GM04504 (cell line): ENCODE measurements at places on chromosomes 7 and 10.

- no peak for DNase-seq
Observed at GRCh38 chr7:23004247-23004520, 9.7 kb downstream of the HYCC1 start.

DNA sequence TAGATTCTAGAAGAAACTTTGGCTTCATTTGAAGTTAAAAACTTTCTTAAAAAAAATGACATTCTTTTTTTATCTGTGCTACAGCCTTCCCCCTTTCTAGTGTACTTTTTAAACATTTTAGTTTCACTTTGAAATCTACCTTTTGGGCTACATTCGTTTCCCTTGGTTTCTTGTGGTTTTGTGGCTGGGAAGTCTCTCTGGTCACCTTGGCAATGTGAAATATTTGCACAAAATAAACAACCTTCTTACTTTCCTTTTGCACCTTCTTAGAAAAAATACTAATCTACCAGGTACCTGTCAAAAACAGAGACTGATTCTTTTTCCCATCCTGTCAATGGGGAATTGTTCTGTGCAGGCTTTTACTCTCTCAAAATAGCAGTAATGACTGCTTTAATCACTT lies 350.2 kb downstream of the GATA3 start:
- DNase-seq = no peak

- DNase-seq = no peak
Observed at GRCh38 chr10:46226900-46227558, 59.8 kb upstream of the ANTXRL start.

GRCh38 chr10:121926671-121927317 lies 1.0 kb downstream of the ATE1 start:
- DNase-seq = no peak

DNA sequence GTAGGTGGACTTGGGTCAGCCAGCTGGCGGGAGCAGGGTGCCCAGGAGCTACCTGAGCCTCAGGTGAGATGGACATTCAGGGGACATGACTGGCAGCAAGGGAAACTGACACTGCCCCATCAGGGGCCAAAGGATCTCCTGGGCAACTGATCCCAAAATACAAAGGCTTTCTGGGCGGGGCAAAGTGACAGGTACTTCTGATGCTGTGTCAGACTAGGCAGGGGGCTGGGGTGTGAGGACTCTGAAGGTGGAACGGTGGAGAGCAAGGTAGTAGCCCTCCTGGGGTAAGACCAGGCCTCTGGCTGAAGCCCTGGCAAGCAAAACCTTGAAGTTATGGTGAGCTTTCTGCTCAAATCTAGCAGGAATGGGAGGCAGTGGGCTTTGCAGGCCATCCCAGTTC lies 4.4 kb downstream of the OPN4 start:
- no peak for DNase-seq

DNA sequence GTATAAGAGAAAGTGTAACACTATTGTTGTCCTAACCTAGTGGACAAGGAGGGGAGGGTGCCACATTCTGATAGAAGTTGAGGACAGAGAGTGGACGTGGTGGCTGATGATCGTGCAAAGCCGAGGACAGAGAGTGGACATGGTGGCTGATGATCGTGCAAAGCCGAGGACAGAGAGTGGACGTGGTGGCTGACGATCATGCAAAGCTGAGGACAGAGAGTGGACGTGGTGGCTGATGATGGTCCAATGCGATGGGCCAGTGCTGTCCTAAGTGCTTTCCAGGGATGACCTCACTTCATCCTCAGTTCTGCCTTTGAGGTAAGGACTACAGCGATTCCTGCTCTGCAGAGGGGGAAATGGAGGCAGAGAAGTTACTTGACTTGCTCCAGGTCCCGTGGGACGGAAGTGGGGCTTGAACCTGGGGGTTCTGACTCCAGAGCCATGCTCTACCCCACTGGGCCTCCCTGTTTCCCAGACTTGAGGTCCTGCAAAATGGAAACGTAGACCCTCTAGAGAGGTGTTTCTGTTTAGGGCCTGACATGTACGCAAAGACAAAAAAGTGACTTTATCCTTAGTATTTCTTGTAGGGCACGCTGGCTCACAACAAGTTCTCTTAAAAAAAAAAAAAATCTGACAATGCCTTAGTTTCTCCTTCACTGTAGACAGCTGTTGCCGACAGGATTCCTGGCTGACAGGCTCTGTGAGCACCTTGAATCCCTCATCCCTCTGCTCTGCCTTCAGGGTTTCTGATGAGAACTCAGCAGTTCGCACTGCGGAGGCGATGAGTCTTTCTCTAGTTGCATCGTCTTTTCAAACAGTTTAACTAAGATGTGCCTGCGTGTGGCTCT lies 20.3 kb upstream of the NCAPG2 start:
- DNase-seq = no peak

DNA sequence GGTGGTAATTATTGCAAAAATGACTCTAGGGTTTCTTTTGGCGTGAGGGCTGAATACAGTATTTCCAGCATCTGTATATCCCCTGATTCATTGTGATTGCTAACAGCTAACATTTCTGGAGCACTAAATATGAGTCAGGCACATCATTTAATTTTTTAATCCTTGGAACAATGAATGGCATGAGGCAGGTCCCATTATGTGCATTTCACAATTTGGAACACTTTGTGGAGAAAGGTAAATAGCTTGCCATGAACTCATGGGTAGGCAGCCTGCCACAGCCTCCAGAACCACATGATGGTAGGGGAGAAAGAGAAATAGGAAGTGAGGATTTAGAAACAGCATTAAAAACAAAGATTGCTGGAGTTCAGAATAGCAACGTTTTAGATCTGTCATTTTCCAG lies 1.7 kb downstream of the NPTX2 start:
- no peak for DNase-seq

DNA sequence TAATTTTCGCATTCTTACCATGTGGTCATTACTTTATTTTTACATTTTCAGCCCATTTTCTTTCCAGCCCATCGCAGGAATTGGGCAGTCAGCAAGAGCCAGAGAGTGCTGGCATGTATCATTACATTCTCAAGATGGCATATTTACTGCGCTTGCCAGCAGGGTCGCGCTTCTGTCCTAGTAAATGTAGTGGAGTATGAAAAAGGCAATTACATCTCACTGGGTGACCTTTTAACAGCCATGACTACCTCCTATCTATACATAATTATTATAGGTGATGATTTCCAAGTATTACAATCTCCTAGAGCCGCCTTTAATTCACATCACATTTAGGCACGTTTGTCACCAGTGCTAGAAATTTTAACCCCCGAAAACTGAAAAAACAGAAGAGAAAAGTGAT lies 433.7 kb upstream of the MGMT start:
- DNase-seq = no peak

DNA sequence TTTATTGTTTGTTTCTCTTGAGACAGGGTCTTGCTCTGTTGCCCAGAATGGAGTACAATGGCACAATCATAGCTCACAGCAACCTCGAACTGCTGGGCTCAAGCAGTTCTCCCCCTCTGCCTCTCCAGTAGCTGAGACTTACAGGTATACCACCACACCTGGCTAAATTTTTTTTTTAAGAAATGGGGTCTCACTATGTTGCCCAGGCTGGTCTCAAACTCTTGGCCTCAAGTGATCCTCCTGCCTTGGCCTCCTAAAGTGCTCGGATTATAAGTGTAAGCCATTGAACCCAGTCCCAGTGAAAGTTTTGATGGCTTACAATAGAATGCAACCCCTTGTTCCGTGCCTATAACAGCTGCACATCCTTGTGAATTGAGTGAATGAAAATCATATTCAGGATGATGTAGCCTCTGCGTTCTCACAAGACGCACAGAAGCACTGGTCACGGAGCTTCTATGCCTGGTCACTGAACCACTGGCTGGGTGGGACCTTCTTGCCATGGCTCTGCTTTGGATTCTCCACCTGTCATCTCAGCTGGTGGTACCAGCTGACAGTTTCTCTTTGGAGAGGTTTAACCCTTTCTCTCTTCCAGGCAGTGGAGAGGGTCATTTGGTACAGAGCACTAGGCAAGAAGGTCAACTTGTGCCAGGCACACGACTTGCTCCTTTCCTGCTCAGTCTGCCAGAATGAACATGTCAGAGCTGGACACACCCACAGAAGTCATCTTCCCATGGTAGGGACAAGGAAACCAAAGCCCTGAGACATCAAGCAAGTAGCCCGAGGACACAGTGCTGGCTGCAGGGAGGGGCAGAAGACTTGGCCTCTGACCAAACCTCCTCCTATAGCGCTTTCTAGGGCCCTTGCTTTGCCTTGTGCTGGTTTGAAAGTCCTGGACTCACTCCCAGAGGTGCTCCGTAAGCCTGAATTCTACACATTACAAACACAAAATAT lies 89.6 kb downstream of the ATXN7L1 start:
- DNase-seq = no peak

GRCh38 chr7:69839782-69840181 lies 241.5 kb downstream of the AUTS2 start:
- no peak for DNase-seq

DNA sequence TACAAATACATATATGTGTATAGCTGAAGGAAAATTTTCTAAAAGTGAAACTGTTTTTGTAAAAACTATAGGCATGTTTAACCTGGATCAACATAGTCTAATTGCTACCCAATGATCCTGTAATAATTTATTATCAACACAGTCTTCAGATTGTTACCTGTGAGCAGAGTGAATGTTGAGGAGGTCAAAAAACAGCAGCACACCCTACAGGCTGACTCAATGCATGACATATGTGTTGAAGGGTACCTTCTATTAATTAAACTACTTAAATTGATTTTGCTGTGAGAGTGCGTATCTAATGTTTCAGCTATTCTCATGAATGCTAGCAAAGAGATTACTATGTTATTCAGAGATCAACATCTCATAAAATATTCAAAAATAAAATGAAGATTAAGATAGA lies 411.4 kb downstream of the TNS3 start:
- DNase-seq = no peak

DNA sequence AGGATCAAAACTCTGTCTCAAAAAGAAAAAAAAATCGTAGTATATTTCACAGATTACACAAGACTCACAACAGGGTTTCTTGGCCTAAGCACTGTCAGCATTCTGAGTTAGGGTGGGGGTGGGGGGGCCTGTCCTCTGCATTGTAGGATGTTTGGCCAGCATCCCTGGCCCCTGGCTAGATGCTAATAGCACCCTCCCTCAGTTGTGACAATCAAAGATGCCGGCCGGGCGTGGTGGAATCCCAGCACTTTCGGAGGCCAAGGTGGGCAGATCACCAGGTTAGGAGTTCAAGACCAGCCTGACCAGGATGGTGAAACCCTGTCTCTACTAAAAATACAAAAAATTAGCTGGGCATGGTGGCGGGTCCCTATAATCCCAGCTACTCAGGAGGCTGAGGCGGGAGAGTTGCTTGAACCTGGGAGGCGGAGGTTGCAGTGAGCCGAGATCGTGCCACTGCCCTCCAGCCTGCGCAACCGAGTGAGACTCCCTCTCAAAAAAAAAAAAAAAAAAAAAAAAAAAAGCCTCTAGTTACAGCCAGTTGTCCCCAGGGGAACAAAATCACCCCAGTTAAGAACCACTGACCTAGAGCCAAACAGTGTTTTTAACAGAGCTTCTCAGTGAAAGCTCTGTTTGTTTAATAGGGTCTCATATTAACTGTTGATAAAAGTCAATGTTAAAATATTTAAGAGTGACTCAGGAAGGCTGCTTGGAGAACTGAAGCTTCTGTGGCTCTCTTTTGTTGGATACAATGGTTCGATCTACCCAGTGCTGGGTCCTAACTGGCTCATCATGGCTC lies 161.0 kb upstream of the FAM171A1 start:
- no peak for DNase-seq

DNA sequence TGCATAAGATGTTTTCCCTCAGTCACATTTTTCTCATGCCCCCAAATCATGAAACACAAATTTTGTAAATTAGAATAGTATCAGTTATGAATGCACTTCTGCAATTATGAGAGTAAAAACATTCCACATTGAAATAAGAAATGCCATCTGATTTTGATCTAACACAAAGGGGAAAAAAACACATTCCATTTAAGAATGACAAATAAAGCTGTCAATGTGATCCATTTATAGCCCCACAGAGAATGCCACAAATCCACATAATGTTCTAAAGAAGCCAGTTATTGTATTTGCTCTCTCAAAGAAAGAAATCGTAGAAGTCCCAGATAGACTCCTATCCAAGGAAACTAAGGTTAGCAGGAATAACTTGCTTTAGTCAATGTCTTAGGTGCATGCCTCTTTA lies 48.7 kb upstream of the RHOBTB1 start:
- peak; percentile 32 for DNase-seq

GRCh38 chr7:134695321-134695860 lies 48.7 kb downstream of the BPGM start:
- peak; percentile 81 for DNase-seq

- DNase-seq = no peak
Observed at GRCh38 chr10:60731134-60731885, 47.0 kb upstream of the CDK1 start.

DNA sequence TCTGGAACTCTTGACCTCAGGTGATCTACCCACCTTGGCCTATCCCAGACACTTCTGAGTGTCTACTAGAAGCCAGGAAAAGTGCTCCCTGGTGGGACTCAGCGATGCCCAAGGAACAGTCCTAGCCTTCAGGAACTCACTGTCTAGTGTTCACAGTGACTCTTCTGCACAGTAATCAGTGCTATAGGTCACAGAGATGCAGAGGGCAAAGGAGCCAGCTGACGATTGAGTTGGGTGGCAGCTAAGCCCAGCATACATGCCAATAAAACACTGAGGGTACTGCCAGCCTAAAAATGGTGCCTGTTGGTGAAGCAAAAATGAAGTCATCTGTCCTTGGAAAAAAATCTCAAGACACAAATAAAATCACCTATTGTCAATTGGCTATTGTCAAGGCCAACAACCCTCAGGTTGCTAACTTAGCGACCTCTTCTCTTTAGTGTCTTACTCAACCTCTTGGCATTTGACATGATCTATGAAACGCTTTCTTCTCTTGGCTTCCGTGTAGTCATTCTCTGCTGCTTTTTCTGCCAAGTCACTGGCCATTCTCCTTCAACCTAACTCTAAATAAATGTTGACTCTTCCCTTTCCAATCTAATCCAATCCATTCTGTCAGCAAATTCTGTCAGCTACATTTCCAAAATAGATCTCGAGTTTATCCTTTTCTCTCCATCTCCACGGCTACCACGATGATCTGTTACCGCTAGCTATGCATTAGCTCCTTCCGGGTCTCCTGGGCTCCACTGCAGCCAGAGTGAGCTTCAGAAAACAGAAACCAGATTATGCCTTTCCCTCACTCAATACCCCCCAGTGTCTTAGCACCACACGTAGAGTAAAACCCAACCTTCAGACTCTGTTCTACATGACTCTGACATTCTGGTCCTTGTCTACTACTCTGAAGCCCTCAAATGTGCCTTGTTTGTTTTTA lies 99.2 kb downstream of the ATXN7L1 start:
- peak; percentile 47 for DNase-seq

GRCh38 chr10:44723082-44723481 lies 188.1 kb upstream of the TMEM72 start:
- no peak for DNase-seq

DNA sequence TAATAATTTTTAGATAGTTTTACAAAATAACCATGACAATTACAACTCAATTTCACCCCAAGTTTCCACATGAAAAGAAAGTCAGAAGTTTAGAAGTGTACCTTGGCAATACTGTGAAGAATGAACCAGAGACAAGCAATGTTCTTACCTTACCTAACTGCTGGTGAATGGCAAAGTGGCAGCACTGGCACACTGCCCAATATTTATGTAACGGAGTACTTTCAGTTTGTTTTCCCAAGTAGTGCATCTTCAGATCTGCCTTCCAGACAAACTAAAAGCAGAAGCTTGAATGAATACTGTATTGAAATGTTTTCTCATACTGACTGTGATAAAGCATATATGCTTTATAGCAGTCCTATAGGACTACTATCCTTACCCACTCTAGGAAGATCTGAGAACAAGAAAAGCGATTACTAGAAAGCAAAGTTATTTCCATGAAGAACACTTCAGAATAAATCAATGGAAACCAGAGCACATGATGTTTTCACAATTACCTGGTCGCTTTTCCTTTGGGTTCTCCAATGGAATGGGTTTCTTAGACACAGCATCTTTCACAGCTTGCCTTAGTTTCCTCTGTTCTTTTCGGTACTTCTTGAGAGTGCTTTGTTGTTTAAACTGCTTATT lies 1.5 kb downstream of the NOC3L start:
- DNase-seq = no peak
